A673 (cell line): ENCODE measurements at places on chromosomes 1 and 21. TPM values are rescaled to one million over a fixed set of nuclear protein-coding genes. Genes with fewer than 3 reads are reported as not detected.

Gene OR2L8
- not detected in 2 replicates for total RNA-seq

Gene CHIA
- not detected in 2 replicates for total RNA-seq

DNA sequence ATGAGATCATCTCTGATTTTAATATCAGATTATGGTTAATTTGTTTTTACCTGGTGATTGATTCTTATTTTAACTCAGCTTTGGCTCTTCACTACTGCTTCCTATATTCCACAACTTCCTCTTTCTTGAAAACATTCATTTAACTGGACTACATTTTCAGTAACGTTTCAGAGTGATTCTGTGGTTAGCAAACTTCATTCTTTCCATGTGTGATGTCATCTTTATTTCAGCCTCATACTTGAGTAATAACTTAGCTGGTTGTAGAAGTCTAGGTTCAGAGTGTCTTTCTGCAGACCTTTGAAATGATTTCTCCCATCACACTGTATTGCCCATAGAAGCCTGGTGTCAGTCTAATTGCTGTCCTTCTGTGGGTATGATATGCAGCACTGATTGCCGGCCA, 36.0 kb upstream of the SLC35F3 start:
- H3K36me3 ChIP-seq: no peaks in the 10 kb centered on the region
- no peak overlapping the region for H3K4me3 ChIP-seq
- no peak for DNase-seq
- H3K27ac ChIP-seq: no peak overlapping the region

Gene LCE1E
- not detected in 2 replicates for total RNA-seq

- H3K36me3 ChIP-seq: no peaks in the 10 kb centered on the region
- H3K4me1 ChIP-seq: no peaks in the 10 kb centered on the region
- DNase-seq: no peak
- H3K4me3 ChIP-seq: no peak overlapping the region
Measured at GRCh38 chr1:65440915-65441314, 20.4 kb downstream of the LEPR start.
